ENCODE measurements at places on chromosomes 2 and 18.

GRCh38 chr2:196468394-196468793 is 171.1 kb upstream of the CCDC150 start:
- DNase-seq, result no peak

GRCh38 chr2:175233135-175233719 is 51.7 kb upstream of the ATP5MC3 start:
- peak; percentile 16 for DNase-seq

- DNase-seq, result no peak
Observed at GRCh38 chr2:20137131-20137571, 85.7 kb upstream of the LAPTM4A start.

GRCh38 chr18:392928-393573 is 107.5 kb downstream of the COLEC12 start:
- DNase-seq, result no peak

DNA sequence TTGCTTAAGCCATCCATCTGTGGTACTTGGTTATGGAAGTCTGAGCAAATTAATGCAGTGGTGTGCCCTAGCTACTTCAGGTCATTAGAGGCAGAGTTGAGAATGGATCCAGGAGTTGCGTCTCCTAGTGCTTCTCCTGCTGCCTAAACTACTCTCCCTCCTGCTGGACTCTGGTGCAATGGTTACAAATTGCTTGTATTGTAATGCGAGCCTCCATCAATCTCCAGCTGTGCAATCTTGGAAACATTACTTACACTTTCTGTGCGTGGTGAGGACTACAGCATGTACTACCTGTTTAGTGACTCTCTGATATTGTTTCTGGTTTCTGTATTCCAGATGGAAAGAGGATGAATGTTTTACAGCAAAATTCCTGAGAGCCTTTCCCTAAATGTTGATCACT is 119.0 kb upstream of the CYRIA start:
- DNase-seq, result no peak
